PC-9 (cell line): ENCODE measurements at places on chromosomes 6 and 20. TPM values are rescaled to one million over a fixed set of nuclear protein-coding genes. Genes with fewer than 3 reads are reported as not detected.

- H3K27me3 ChIP-seq: no peaks in the 10 kb centered on the region
- DNase-seq: peak; percentile 51
- H3K4me3 ChIP-seq: peak overlapping the region; percentile 68
- H3K36me3 ChIP-seq: no peaks in the 10 kb centered on the region
Observed at GRCh38 chr20:3786126-3786484, 435 bp downstream of the CENPB start.

GRCh38 chr6:159249752-159250151, 80.6 kb downstream of the FNDC1 start:
- DNase-seq: no peak
- H3K27ac ChIP-seq: no peak overlapping the region
- no peak overlapping the region for H3K4me3 ChIP-seq
- H3K36me3 ChIP-seq: no peaks in the 10 kb centered on the region

Gene PSORS1C1
- total RNA-seq: 29.2 and 34.2 TPM in 2 replicates

Gene ARMH2
- total RNA-seq: not detected in 2 replicates

GRCh38 chr6:22106961-22107360, 189.9 kb downstream of the PRL start:
- no peak overlapping the region for H3K27ac ChIP-seq
- H3K27me3 ChIP-seq: no peaks in the 10 kb centered on the region
- H3K4me3 ChIP-seq: no peak overlapping the region
- no peaks in the 10 kb centered on the region for H3K36me3 ChIP-seq
- no peak for DNase-seq

DNA sequence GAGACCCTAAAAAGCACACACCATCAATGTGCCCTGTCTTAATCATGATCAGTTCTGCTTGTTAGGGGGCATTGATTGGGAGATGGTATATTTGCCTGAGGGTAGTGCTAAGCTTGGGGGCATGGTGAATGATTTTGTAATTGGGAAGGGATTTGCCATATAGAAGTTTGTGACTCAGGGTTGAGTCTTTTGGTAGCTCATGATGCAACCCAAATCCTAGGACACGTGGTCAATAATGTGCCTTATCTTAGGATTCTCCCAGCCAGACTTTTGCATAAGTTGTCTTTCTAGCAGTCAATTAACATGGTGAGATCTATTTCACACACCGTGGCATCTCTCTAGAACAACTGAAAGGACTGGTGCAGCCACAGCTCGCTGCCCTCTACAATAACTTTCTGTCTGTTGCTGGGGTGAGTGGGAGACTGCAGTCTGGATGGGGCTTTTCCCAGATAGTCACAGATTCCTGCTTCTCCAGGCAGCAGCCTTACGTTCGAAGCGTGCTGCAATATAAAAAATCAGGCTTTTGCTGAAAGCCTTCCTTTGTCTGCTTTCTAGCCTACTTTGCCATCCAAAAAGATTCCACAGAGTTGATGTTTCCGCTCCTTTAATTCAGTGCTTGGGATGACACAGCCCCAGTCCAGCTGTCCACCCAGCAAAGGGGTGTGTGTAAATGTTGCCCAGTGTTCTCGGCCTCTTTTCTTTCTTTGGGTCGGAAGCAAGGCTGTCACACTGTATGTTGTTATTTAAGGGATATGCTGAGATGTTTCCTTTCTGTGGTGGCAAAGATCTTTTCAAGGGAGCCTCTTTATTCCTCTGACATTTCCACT, 58.9 kb downstream of the ID4 start:
- H3K27me3 ChIP-seq: no peaks in the 10 kb centered on the region
- no peak overlapping the region for H3K27ac ChIP-seq
- H3K36me3 ChIP-seq: no peaks in the 10 kb centered on the region
- H3K4me3 ChIP-seq: no peak overlapping the region

GRCh38 chr6:25263657-25264056, 15.5 kb upstream of the CARMIL1 start:
- no peaks in the 10 kb centered on the region for H3K36me3 ChIP-seq
- H3K27me3 ChIP-seq: no peaks in the 10 kb centered on the region
- H3K4me3 ChIP-seq: no peak overlapping the region

DNA sequence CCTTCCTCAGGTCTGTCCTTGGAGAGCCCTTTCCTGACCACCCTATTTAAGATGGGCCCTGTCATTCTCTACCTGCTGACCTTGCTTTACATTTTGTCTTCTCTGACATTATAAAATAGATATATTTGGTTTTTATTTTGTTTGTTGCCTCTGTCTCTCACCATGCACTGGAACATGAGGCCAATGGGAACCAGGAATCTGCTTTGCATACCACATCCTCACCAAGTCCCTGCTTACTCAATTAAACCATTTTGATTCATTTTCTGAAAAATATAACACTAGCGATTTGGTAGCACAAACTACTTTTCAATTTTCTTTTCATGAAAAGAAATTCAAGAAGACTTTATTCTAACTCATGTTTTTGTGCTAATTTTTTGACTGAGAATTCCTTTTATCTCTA, 32.8 kb upstream of the POPDC3 start:
- no peaks in the 10 kb centered on the region for H3K36me3 ChIP-seq
- no peak overlapping the region for H3K27ac ChIP-seq
- no peaks in the 10 kb centered on the region for H3K27me3 ChIP-seq
- peaks cover 38% of the 10 kb centered on the region for H3K4me1 ChIP-seq
- H3K4me3 ChIP-seq: no peak overlapping the region

DNA sequence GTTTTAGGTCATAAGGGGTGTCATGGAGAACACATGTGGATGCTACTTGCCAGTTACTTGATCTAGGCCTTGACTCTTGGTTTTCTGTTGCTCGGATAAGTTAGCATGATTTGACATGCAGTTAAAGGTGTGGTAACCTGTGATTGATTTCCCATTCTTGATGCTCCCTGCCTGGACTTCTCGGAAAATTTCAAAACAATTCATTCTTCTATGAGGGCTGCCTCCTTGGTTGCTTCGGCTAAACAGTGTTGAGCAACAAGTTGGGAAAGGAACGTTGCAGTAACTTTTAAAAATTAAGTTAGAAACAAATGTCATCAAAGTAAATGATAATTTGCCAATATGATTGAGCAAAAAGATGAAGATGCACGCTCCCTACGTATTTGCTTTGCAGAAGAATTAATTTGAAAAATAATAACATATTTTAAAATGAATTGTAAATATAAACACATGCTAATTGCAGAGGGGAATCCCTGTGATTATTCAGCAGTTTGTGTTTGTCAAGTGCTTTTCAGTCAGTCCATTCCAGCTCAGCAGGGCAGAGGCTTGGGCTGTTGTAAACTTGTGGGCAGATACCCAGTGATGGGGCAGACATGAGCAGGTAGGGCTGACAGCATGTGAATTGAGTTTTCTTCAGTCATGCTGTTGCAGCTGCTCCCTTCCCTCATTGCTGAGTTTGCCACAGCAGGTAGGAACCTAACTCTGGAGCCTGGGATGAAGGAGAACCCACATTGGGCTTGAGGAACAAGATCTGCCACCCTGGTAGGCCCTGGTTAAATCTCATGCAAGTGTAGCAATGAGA, 110.2 kb downstream of the ESR1 start:
- H3K27ac ChIP-seq: peak overlapping the region; percentile 81
- no peaks in the 10 kb centered on the region for H3K27me3 ChIP-seq
- H3K4me1 ChIP-seq: peaks cover 42% of the 10 kb centered on the region
- no peaks in the 10 kb centered on the region for H3K36me3 ChIP-seq

DNA sequence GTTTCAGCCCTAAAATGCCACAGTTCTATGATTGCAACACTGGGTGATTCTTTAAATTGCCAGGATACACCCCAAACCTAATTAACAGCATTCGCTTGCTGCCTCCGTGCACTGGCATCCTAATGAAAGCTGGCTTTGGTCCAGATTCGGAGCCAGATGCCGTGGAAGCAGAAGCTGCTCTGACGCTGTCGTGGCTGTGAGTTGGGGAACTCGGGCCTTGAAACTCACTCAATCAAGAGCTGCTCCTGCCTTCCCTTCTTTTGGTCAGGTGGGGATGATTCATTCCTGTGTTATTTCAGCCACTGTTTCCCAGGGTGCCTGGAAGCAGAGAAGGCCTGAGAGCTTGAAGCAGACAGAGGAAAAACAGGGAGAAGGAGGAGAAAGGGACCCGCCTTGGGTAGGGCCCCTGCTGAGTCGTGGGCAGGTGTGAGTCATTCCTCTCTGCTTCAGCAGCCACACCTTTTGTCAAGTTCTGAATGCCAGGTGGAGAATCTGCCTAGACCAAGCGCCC, 36.2 kb upstream of the DSP start:
- DNase-seq: peak; percentile 97
- H3K4me3 ChIP-seq: peak overlapping the region; percentile 17; the same call in 1 of the 2 replicates
- no peaks in the 10 kb centered on the region for H3K27me3 ChIP-seq
- H3K36me3 ChIP-seq: no peaks in the 10 kb centered on the region

GRCh38 chr6:161378115-161378514, 104.3 kb upstream of the AGPAT4 start:
- no peak overlapping the region for H3K27ac ChIP-seq
- H3K4me3 ChIP-seq: no peak overlapping the region
- H3K36me3 ChIP-seq: no peaks in the 10 kb centered on the region
- no peaks in the 10 kb centered on the region for H3K4me1 ChIP-seq

Gene ENPP5
- 8.0 and 9.1 TPM in 2 replicates for total RNA-seq

GRCh38 chr6:117506907-117507306, 24.4 kb downstream of the DCBLD1 start:
- H3K4me3 ChIP-seq: no peak overlapping the region
- DNase-seq: no peak
- H3K27ac ChIP-seq: no peak overlapping the region
- H3K36me3 ChIP-seq: 0 out of 2 replicates have a peak, but pooled peaks cover 7% of the 10 kb centered on the region
- H3K4me1 ChIP-seq: no peaks in the 10 kb centered on the region

DNA sequence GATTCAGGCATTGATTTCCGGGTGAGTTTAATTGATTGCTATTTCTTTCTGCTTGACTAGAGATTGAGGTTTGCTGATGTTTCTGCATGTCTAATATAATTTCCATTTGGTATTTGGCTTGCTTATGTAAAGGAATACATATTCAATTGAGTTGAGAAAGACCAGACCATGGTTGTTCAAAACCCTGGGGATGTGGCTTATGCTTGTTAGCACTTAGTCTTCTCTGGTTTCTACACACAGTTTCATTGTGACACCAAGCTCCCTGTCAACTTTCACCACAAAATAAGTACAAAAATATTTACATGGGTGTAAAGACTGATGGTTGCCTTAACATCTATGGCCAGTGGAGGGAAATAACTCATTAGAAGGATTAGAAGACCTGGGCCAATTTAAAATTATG, 209.6 kb downstream of the CDH26 start:
- no peaks in the 10 kb centered on the region for H3K36me3 ChIP-seq
- H3K27me3 ChIP-seq: peaks cover 85% of the 10 kb centered on the region
- no peaks in the 10 kb centered on the region for H3K4me1 ChIP-seq
- H3K4me3 ChIP-seq: no peak overlapping the region
- H3K27ac ChIP-seq: no peak overlapping the region
- no peak for DNase-seq

- DNase-seq: no peak
- no peak overlapping the region for H3K4me3 ChIP-seq
- no peaks in the 10 kb centered on the region for H3K36me3 ChIP-seq
Observed at GRCh38 chr20:9482180-9482579, 32.2 kb upstream of the LAMP5 start.

DNA sequence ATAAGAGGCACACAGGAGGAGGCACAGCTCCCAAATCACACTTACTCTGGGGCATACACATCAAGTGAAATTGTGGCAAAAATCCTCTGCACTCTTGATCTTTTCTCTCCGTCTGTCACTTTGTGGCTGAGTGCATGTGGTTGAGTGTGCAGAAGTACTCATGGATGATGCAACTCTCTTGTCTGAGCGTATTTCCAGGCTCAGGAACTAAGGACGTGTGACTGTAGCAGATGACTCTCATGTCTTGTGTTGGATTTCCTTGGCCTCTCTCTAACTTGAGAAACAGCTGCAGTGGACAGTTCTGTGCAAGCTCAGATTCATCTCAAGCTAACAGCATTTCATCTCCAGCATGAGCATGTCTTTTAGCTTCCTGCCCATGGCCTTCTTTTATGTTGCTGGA, 245.4 kb upstream of the FLRT3 start:
- H3K36me3 ChIP-seq: no peaks in the 10 kb centered on the region
- H3K4me3 ChIP-seq: no peak overlapping the region
- no peaks in the 10 kb centered on the region for H3K27me3 ChIP-seq
- no peak for DNase-seq
- peaks cover 13% of the 10 kb centered on the region for H3K4me1 ChIP-seq
- H3K27ac ChIP-seq: no peak overlapping the region

Gene E2F3
- 15.7 and 20.0 TPM in 2 replicates for total RNA-seq

- H3K27ac ChIP-seq: no peak overlapping the region
- no peaks in the 10 kb centered on the region for H3K27me3 ChIP-seq
- H3K4me3 ChIP-seq: no peak overlapping the region
- H3K36me3 ChIP-seq: no peaks in the 10 kb centered on the region
Observed at GRCh38 chr6:82143041-82143481, 104.5 kb downstream of the IBTK start.

DNA sequence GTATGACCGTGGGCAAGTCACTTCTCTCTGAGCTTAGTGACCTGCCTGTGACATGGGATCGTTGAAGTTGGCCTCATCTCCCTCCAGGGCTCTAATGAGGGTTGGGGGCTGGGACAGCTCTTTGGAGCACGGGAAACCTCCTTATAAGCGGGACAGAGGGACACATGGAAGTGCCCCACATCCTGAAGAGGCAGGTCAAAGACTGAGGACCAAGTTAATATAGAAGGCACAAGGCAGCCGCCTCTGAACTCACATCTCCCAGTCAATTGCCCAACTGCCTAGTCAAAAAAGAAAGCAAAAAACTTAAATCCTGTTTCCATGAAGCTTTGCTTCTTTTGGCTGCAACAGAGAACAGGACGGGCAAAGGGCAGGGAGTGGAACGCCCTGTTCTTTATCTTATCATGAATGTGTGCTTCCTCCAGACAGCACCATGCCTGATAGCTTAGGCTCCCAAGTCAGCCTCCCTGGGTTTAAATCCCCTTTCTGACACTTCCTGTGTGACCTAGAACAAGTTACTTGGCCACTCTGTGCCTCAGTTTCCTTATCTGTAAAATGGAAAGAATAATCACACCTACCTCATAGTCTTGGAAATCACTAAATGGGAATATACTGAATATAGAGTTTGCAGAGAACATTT, 27.1 kb downstream of the LBP start:
- DNase-seq: no peak
- no peaks in the 10 kb centered on the region for H3K4me1 ChIP-seq
- peaks cover 44% of the 10 kb centered on the region for H3K27me3 ChIP-seq
- no peak overlapping the region for H3K27ac ChIP-seq
- no peak overlapping the region for H3K4me3 ChIP-seq
- no peaks in the 10 kb centered on the region for H3K36me3 ChIP-seq

DNA sequence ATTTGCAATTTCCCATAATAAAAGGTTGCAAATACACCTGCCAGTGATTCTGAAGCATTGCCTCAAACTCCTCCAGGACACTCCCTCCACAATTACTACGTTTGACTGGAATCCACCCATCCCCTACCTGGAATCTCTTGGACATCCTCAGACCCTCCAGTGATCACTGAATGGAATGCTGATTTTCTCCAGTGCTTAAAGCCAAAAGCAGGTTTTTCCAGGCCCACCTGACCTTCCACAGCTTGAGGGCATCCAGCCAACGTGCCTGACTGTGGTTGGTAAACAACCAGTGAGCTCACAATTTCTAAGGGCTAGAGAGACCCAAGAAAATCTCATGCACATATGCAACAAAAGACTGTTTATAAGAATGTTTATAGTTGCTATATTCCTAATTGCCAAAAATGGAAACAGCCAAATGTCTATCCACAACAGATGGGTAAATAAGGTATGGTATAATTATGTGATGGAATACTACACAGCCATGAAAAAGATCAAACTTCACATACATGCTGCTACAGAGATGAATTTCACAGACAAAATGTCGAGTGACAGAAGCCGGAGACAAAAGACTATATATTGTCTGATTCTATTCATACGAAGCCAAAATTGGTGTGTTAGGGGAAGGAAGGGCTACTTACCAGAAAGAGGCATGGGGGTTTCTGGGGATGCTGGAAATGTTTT, 147.1 kb upstream of the RREB1 start:
- no peak overlapping the region for H3K27ac ChIP-seq
- no peaks in the 10 kb centered on the region for H3K27me3 ChIP-seq
- peak; percentile 67 for DNase-seq
- no peaks in the 10 kb centered on the region for H3K36me3 ChIP-seq
- no peak overlapping the region for H3K4me3 ChIP-seq

Gene GSTA2
- total RNA-seq: not detected in 2 replicates

Gene NRSN1
- total RNA-seq: not detected in 2 replicates
